ENCODE measurements at places on chromosomes 1 and 21. TPM values are rescaled to one million over a fixed set of nuclear protein-coding genes. Genes with fewer than 3 reads are reported as not detected.

Gene CENPF
- 3.7 TPM for total RNA-seq

Gene FCGR3A
- not detected for total RNA-seq

Gene IGSF9
- total RNA-seq = 0.16 TPM

Gene CASZ1
- total RNA-seq = 20.8 TPM

Gene PARS2
- 7.2 TPM for total RNA-seq

Gene FPGT
- 8.0 TPM for total RNA-seq

Gene C1QC
- not detected for total RNA-seq

Gene CADM3
- total RNA-seq = 1.4 TPM

Gene TDRD5
- not detected for total RNA-seq

Gene AUNIP
- 0.70 TPM for total RNA-seq

Gene SCP2
- total RNA-seq = 138 TPM

Gene CFHR2
- not detected for total RNA-seq

Gene TAS1R1
- total RNA-seq = 7.5 TPM

Gene IGSF21
- total RNA-seq = not detected

DNA sequence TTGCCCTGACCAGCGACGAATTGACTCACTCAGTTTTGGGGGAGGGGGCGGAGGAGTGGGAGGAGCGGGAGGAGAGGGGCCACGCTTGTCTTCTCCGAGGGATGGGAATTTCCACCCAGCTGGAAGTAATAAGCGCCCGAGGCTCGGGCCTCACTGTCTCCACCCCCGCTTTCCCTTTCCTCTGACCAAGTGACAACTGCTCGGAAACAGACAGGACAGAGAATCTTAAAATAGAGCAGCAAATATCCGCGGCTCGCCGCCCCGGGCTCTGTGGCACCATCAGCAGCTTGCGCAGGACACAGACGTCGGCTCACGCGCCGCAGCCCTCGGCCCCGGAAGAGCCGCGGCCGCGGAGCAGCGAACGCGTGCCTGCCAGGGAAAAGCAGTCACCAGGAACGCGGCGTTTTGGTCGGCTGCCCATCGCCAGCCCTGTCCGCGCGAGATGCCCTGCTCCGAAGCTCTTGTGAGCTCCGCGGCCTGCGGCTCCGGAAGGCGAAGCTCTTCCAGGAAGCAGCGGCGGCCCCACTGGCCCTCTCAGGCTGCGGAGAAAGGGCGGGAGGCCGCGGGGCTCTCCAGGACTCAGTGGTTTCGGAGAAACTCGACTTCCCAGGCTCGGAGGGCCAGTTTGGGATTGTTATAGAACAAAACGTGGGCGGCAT lies 10.7 kb upstream of the RGS16 start:
- DNase-seq = peak; percentile 98

GRCh38 chr1:7588457-7588827 lies 182.7 kb upstream of the VAMP3 start:
- DNase-seq = no peak

DNA sequence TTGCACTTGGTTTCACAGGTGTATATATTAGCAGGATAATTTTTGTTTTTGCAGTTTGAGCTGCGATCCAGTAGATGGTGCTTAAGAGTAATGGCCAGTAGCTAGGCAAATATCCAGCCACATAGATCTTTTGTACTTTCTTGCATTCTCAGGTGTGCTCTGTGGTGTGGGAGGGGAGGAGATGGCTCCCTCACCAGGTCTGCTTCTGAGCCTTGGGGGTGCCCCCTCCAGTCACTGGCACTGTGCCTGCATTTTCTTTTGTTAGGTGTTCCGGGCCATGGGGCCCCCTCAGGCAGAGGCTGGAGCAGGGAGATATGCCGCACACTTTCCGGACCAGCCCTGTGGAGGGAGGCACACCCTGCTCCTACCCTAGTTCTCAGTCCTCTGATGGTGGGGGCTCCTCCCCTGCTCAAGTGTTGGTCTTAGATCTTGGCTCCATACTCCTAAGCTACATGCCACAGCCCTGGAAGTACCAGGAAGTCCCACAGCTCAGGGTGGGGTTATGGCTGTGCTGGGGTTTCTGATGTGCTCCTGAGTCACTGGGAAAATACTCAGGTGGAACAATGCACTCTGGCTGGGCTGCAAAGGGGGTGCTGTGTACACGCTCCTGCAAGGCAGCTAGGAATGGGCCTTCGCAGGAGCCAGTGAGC lies 197.6 kb upstream of the DMRTA2 start:
- no peak for DNase-seq

GRCh38 chr1:196887515-196888239 lies at the start of gene CFHR4:
CFHR4 (plus strand) TSS chr1:196888052; CDS start chr1:196888151, 99 bp downstream.
- no peak for DNase-seq

- DNase-seq = peak; percentile 96
Observed at GRCh38 chr1:111719674-111720132, 19.5 kb downstream of the INKA2 start.

- DNase-seq = peak; percentile 92
Observed at GRCh38 chr1:15738416-15739113, 2.5 kb downstream of the SLC25A34 start.

GRCh38 chr1:205275916-205276688 lies 45.4 kb downstream of the NUAK2 start:
- DNase-seq = no peak

GRCh38 chr1:198637916-198638437 lies 863 bp upstream of the PTPRC start:
- DNase-seq = no peak

DNA sequence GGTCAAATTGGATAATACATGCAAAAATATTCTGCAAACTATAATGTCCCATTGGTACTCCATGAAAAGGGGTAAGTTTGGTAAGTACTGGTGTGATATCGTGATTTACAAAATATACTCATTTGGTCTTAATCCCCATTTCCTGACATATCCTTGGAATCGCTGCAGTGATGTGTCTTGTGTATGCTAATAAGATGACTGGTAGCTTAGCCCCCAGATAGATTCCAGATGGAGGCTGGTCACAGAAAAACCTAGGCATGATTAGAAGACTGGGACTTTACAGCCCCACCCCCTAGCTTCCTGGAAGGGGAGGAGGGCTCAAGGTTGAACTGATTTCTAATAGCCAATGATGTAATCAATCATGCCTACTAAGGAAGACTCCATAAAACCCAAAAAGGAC lies 3.0 kb downstream of the VAMP4 start:
- no peak for DNase-seq

DNA sequence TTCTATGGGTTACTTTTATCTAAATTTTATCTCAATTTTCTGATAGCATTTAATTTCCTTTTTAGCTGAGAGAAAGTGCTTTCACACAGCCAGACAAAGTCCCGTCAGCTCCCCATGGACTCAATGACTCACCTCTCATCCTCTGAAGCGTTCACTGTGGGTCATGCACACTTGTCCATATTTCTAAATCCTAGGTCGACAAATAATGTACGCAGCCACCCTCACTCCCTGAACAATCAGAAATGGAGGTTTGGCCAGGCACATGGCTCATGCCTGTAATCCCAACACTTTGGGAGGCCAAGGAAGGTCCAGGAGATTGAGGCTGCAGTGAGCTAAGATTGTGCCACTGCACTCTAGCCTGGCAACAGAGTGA lies 42.4 kb upstream of the COA6 start:
- no peak for DNase-seq

DNA sequence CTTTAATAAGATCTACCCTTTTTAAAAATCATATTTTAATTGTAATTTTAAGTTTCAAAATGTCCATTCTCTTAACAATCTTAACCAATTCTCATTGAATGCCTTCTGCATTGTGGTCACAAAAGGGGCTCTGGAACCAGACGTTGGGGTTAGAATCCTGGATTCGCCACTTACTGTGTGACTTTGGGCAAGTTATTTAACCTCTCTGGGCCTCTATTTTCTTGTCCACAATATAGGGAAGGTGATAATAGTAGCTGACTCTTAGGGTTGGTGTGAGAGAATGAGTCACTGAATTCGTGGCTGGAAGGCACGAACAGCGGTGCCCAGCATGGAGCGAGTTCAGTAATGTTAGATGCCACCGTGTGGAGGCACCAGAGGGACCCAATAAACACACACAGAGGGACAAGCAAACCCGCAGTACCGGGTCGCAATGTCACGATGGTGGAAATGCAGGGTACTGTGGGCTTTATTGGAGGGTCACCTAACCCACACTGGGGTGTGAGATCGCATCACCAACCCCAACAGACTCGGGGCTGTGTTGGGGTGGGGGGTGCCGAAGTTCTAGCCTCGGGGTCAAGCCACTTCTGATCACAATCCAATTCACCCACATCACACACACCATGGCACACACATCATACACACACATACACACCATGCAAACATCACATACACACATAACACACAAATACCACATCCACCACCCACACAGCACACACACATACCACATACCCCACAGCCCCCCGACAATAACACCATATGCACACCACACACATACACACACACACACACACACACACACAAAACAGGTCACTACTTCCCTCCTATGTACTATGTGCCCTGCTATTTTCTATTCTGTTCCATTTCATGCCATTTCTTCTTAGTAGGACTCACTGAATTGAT lies 27.0 kb upstream of the IFNAR2 start:
- DNase-seq = no peak

- DNase-seq = peak; percentile 50
Observed at GRCh38 chr1:152495066-152495675, 15.4 kb upstream of the LCE5A start.

GRCh38 chr1:181100015-181100905 lies 11.8 kb downstream of the IER5 start:
- no peak for DNase-seq

- DNase-seq = peak; percentile 70
Observed at GRCh38 chr1:219220945-219221344, 47.3 kb downstream of the LYPLAL1 start.

DNA sequence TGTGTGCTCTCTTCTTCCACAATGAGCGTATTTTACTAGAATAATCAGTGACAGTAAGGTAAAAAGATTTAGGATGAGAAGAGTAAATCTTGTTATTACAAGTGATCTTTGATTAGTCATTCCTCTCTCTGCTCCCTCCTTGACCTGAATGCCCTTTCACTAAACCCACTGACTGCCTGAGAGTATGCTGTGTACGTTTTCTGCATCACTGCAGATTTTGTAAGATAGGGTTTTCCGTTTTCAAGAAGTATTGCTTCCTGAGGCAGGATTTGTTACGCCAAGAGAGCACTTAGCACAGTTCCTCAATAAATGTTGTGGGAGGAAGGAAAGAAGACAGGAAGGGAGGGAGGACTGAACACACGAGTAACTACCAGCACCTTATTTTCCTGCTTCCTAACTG lies 7.7 kb upstream of the LAMB3 start:
- no peak for DNase-seq

GRCh38 chr1:66154394-66154793 lies 361.7 kb downstream of the PDE4B start:
- no peak for DNase-seq

GRCh38 chr1:151526735-151527525 lies 13.2 kb upstream of the TUFT1 start:
- no peak for DNase-seq

DNA sequence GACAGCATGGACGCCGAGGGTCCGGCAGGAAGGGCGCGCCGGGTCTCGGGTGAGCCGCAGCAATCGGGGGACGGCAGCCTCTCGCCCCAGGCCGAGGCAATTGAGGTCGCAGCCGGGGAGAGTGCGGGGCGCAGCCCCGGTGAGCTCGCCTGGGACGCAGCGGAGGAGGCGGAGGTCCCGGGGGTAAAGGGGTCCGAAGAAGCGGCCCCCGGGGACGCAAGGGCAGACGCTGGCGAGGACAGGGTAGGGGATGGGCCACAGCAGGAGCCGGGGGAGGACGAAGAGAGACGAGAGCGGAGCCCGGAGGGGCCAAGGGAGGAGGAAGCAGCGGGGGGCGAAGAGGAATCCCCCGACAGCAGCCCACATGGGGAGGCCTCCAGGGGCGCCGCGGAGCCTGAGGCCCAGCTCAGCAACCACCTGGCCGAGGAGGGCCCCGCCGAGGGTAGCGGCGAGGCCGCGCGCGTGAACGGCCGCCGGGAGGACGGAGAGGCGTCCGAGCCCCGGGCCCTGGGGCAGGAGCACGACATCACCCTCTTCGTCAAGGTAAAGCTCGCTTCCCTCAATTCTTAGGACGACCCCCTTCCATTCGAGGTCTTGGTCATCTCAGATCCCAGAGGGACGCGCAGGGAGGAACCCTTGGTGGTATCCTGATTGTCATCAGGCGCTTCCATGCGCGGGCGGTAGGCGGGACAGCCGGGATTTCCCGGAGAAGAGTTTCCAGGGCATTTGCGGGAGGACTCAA lies 1.6 kb downstream of the CLIC6 start:
- DNase-seq = no peak

DNA sequence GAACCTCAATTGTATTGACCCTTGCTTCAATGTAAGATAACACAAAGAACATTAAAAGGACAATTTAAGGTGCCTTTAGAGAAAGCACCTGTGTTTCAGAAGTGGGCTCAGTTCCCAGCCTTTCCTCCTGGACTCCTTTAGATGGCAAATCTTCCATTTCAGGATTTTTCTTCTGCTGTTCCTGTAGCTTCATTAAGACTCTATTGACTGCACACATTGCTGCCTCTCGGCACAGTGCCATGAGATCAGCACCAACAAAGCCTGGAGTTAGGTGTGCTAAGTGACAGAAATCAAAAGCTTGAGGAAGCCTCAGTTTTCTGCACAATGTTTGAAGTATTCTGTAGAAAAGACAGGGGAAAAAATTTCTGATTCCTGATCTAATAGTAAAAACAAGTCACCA lies 40.6 kb downstream of the NVL start:
- no peak for DNase-seq

GRCh38 chr1:29529677-29530278 lies 293.5 kb downstream of the PTPRU start:
- DNase-seq = no peak

DNA sequence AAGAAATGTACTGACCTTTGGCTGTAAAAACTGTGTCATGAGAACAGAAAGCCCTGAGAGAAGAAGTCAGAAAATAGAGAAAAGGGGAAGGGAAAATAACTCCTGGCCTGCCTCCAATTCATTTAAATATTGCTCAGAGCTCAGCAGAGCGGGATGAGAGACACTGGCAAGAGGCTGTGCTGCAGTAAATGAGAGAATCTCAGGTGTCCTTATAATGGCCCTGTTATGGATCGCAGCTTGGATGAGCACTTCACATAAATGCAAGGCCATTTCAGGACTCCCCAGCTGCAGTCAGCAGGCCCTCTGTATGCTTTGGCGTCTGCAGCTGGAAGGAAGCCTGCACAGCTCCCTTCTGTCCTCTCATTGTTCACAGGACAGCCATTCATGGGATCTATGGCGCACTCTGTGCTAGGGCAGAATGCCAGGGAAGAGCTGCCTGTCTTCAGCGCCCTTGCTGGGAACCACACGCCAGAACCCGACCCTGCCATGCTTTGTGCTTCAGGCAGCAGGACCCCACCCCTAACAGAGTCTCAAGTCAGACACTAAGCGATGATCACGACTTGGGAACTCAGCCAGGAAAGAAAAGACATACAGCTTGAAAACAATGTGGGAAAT lies 20.7 kb upstream of the ABCB10 start:
- DNase-seq = no peak

DNA sequence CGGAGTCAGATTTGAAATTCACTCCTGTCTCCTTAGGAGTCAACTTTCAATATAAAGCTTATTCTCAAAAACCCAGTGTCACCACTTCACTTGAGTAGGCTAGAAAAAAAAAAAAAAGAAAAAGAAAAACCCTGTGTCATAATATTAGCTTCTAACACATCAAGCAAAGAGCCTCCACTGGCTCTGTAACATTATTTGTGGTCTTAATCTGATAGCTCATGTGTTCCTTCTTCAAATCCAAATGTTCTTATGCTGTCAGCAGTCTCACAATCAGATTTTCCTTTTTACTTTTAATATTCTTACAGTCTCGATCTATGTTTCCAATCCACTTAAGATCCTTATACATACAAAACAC lies 26.1 kb upstream of the PSMG1 start:
- DNase-seq = no peak

Measured in myocyte (in vitro differentiated cells).